ENCODE measurements at places on chromosomes 7 and 10.

- no peak for DNase-seq
These were observed 11.9 kb upstream of the INPP5F start for GRCh38 chr10:119713744-119714483.

GRCh38 chr10:22899307-22899706 is 28.5 kb upstream of the ARMC3 start:
- DNase-seq: no peak

DNA sequence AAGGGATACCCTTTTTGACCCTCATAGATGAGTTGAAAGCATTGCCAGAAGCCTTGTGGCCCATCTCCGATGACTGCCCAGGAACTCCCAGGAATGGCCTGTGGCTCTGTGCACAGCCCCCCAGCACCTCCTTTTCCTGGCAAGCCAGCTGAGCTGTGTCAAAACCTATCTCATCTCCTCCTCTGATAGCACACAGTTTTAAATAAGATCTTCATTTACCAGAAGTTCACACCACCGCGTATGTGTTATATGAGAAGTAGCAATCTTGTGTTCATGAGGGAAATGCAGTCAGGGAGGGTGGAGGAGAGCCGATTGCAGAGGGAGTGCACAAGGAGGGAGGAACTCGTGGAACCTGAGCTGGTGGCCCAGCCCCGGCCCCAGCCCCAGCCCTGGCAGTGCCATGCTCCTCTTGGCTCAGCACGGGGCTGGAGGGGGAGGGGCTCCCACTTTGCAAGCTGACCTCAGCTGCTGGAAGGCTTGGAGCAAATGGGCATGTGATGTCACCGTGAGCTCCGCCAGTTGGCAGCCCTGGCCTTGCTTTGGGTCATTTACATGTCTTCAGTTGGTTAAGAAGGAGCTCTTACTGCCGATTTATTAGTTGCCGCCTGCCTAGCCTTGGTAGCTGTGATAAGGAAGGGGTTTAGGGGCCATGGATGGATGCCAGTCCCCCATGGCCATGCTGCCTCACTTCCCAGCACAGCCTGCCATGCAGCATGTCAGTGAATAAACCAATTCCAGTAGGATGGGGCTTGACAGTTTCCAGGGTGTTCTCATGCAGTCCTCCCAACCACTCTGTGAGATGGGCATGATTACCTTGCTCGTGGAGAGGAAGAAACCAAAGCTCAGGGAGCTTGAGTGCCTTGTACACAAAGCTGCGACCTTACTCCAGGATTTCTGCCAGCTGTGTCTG is 20.0 kb downstream of the UNC5B start:
- no peak for DNase-seq

DNA sequence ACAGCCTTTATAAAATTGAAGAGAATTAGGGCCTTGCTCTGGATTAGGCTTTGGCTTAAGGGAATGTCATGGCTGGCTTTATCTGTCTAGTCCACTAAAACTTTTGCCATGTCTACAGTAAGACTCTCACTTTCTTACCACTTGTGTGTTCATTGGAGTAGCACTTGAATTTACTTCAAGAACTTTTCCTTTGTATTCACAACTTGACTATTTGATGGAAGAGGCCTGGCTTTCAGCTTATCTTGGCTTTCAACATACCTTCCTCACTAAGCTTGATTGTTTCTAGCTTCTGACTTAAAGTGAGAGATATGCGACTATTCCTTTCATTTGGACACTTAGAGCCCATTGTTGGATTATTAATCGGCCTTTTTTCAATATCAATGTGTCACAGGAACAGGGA is 96.1 kb downstream of the TPST1 start:
- no peak for DNase-seq

- DNase-seq: peak; percentile 15
These were observed 14.7 kb upstream of the TMEM236 start for GRCh38 chr10:17737027-17737965.
